ENCODE measurements at places on chromosomes 4 and X.

- DNase-seq: no peak
Measured at GRCh38 chr4:127555106-127555505, 77.7 kb upstream of the INTU start.

- DNase-seq: no peak
Measured at GRCh38 chr4:156193106-156193505, 239.4 kb upstream of the CTSO start.

DNA sequence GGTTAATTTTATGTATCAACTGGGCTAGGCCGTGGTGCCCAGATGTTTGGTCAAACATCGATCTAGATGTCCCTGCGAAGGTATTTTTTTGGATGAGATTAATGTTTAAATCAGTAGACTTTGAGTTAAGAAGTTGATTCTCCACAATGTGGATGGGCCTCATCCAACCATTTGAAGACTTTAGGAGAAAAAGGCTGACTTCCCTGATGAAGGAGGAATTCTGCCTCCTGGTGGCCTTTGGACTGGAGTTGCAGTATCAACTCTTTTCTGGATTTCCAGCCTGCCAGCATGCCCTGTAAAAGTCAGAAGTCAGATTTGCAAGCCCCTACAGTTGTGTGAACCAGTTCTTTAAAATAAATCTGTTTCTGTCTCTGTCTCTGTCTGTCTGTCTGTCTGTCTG, 91.4 kb downstream of the STK32B start:
- DNase-seq: no peak

DNA sequence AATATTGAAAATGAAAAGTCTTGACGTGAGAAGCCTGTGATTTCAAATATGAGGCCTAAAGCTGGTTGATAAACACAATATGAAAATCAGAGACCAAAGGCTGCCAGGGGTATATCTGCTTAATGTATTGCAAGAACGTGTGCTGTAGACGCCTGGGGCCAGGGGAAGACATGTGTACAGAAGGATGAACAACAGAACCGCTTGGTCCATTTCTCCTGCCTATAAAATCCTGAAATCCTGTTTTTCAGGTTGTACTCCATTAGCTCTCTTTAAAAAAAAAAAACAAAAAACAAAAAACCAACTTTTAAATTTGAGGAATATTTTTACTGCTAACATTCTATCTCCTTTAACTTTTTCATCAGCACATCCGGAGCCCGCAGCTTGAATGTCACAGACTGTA, 109.2 kb downstream of the STOX2 start:
- DNase-seq: no peak

DNA sequence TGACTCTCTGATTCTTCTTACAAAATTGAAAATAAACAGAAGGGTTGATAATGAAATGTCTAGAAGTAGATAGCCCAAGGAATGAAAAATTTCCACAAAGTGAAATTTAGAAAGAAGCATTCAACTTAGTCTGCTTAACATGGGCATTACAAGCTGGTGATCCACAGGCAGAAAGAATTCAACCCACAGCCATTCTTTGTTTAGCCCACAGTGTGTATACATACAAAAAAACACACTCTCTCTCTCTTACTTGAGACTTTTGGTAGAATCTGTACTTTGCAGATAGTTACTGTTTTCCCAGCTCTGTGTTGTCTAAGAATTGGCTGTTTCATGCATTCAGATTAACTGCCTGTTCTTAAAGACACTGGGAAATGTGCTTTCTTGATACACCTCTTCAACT, 159.8 kb downstream of the SLC4A4 start:
- DNase-seq: no peak

GRCh38 chr4:109169170-109169569, 133.3 kb downstream of the COL25A1 start:
- no peak for DNase-seq

- DNase-seq: no peak
Measured at GRCh38 chr4:29467044-29467717, 1253.0 kb upstream of the PCDH7 start.

DNA sequence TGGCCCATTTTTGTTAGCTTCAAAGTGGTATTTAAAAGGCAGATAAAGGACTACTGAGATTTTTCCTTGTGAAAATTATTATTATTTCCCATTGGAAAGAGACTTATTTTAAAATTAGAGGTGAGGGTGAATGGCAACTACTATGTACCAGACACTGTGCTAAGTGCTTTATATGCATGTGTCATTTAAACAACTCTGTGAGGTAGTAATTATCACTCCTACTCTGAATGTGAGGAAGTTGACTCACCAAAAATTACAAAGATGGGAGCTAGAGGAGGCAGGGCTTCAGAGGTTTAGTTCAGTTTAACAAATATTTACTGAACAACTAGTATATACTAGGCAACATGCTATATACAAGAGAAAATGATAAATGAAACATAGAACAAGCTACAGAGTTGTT, 78.2 kb downstream of the MSL3 start:
- no peak for DNase-seq

- no peak for DNase-seq
Measured at GRCh38 chr4:75907966-75908365, 5.7 kb upstream of the PPEF2 start.

- DNase-seq: no peak
Measured at GRCh38 chr4:75741027-75741426, 16.6 kb downstream of the USO1 start.

- DNase-seq: no peak
Measured at GRCh38 chr4:89625599-89626293, 211.2 kb downstream of the SNCA start.

Measured in cortex of kidney (tissue), 1 donor.